ENCODE measurements at places on chromosomes 12 and 14. TPM values are rescaled to one million over a fixed set of nuclear protein-coding genes. Genes with fewer than 3 reads are reported as not detected.

AQP6 gene
- 0.20 TPM for total RNA-seq

DNA sequence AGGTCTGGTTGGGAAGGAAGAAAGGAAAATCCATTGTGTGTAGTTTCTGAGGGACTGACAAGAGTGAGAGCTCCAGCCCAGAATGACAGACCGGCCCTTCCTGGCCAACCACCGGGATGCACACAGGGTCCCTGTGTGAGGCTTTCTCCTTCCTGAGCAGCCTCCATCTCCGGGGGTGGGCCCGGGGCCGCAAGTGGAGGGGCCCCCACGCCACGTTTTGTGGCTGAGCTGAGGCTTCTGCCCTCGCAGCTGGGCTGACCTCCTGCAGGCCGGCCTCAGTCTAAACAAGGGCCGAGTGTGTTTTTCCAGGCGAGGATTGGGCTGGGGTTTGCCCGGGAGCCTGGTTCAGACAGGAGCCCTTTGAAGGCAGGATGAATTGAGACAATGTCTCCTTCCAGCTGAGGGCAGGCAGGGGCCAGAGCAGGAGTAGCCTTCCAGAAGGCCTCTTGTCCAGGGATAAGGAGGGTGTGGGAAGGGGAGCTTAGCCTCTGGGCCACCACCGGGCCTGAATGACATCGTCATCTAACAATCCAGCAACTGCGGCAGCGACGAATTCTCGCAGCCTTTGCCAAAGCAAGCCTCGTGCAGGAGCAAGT, 96.5 kb upstream of the NCOR2 start:
- no peaks in the 10 kb centered on the region for H3K36me3 ChIP-seq
- no peaks in the 10 kb centered on the region for H3K4me1 ChIP-seq
- peaks cover 3% of the 10 kb centered on the region for H3K27me3 ChIP-seq
- H3K27ac ChIP-seq = peak overlapping the region; percentile 40
- H3K4me3 ChIP-seq = no peak overlapping the region
- peak; percentile 73 for DNase-seq

GRCh38 chr14:51595881-51596455, 55.7 kb upstream of the FRMD6 start:
- no peaks in the 10 kb centered on the region for H3K4me1 ChIP-seq
- no peaks in the 10 kb centered on the region for H3K27me3 ChIP-seq
- no peaks in the 10 kb centered on the region for H3K36me3 ChIP-seq
- H3K27ac ChIP-seq = no peak overlapping the region

DNA sequence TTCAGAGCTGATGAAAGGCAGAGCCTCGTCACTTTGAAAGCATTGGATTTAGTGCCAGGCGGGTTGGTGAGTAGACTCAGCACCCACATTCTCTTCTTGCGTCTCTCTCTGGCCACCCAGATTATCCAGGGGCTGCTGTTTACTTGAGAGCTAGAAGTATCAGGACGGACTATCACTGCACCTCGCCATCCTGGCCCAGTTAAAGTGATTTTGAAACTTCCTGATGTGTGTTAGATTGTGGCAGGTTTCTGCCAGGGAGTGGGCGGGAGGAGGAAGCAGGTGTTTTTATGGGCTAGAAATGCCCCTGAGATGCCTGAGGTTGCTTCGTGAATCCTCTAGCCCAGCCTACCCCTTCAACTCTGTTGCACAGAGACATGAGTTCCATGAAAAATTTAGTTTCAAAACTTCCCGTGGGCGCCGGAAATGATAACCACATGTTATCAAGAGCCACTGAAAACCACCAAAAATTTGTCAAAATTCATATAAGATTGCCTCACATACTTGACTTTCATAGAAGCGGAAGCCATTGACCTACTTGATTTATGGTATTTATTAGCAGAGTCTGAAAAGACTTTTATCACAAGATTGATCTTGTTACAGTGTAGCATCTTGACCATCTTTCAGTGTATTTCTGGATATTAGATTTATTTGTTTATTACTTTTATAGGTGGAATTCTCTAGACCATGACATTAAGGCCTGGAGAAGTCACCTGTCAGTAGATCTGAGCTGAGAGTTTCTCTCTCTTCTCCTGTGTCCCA, 466.0 kb downstream of the RAD51B start:
- H3K27me3 ChIP-seq = no peaks in the 10 kb centered on the region
- no peak overlapping the region for H3K4me3 ChIP-seq
- H3K27ac ChIP-seq = no peak overlapping the region
- H3K36me3 ChIP-seq = no peaks in the 10 kb centered on the region

DNA sequence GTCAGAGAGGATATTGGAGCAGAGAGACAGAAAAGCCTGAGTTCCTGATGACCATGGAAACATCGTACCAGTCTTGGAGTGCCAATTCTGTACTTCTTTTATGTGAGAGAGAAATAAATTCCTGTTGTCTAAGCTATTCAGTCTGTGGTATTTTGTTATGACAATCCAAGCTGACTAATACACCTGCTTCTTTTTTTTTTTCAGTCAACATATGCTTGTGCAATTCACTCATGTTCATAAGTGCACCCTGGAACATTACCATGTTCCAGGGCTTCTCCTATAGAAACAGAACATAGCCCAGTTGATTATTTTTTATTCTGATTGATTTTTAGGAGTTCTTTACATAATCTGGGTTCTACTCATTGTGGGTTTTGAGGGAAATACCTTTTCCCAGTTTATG, 1.7 kb upstream of the CHPT1 start:
- DNase-seq = no peak
- H3K4me3 ChIP-seq = no peak overlapping the region
- H3K27ac ChIP-seq = no peak overlapping the region
- H3K36me3 ChIP-seq = no peaks in the 10 kb centered on the region

- H3K27me3 ChIP-seq = no peaks in the 10 kb centered on the region
- H3K4me1 ChIP-seq = no peaks in the 10 kb centered on the region
- DNase-seq = no peak
- peaks cover 4% of the 10 kb centered on the region for H3K36me3 ChIP-seq
- H3K27ac ChIP-seq = no peak overlapping the region
These were observed 89.0 kb downstream of the SLC38A1 start for GRCh38 chr12:46179693-46180452.

GRCh38 chr12:79891506-79892162, 43.3 kb downstream of the PPP1R12A start:
- no peaks in the 10 kb centered on the region for H3K27me3 ChIP-seq
- no peaks in the 10 kb centered on the region for H3K4me1 ChIP-seq
- no peak for DNase-seq
- H3K27ac ChIP-seq = no peak overlapping the region
- no peak overlapping the region for H3K4me3 ChIP-seq

Data from endodermal cell (in vitro differentiated cells).